Erythroblast (primary cell): ENCODE measurements at places on chromosomes 1 and 21.

GRCh38 chr1:32272557-32273390 lies 19.1 kb upstream of the HDAC1 start:
- DNase-seq, result no peak

DNA sequence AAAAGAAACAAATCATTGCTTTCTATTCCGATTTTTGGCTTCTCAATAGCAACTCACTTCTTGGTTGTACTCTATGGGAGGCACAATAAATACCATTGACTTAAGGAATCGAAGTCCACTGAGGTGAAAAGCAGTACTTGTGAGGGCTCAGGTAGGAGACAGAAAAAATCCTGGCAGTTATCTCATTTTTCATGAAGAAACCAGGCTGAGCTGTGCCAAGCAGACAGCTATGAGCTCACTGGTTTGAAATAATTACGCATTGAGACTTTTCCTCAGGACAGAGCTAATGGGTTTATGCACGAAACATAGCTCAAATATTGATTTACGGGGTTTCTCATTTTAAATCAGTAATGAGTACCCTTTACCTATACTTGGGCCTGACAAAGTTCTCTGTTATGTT lies 18.5 kb downstream of the COLGALT2 start:
- DNase-seq, result no peak

DNA sequence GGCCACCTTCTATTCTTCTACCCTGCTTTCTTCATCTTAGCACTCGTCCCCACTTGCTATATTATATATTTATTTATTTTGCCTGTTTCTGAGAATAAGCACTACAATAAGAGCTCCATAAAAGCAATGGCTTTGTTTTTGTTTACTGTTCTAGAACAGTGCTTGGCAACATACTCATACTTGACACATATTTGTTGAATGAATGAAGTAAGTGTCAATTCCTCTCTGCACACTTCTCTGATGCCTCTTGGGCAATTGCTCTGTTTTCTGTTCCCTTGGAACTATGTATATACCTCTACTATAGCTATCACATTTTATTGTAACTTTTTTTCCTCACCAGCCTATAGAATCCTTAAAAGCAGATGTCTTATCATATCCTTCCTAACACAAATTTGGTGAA lies 7.5 kb upstream of the SLC19A2 start:
- DNase-seq, result no peak

- DNase-seq, result no peak
Observed at GRCh38 chr21:26505211-26505610, 67.9 kb downstream of the CYYR1 start.

DNA sequence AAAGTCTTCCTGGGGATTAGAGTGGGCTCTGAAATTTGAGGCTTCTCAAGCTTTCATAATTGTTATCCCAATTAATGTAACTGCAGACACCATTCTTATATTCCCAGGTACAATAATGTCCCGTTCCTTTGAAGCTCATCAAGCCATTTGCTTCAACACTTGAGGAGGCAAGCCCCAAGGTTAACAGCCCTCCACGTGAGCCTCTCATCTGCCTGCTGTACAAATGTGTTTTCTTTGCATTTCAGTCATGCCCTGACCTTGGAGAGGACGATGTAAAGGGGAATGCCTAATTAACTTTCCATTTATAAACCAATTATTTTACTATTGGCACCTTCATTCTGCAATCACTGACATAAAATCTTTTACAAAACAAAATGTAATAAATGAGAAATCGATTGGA lies 106.3 kb downstream of the SETD4 start:
- DNase-seq, result no peak

- no peak for DNase-seq
Observed at GRCh38 chr21:45330851-45331261, 43.2 kb upstream of the POFUT2 start.

DNA sequence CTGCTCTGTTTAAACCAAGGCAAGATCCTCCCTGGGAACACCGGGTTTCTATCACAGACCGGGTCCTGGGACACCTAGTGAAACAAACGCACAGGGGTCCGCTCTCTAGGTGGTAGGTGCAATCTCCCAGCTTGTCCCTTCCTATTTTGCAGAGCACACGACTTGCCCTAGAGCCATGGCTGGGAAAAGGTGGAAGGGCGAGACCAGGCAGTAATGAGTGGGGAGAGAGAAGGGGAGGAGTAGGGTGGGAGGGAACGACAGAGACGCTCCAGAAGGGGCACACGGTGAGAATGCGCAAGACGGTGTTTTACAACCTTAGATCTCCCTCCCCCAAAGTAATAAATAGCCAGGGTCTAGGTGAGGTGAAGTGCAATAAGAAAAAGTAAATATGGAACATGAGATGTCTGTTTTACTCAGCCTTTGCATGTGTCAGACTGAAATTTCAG lies 9.3 kb upstream of the ARHGAP29 start:
- no peak for DNase-seq

GRCh38 chr1:12621346-12622335 lies 3.6 kb upstream of the DHRS3 start:
- DNase-seq, result no peak
